Neural progenitor cell (in vitro differentiated cells): ENCODE measurements at places on chromosomes 6 and 20. TPM values are rescaled to one million over a fixed set of nuclear protein-coding genes. Genes with fewer than 3 reads are reported as not detected.

MAS1 gene
- not detected in 2 replicates for total RNA-seq

PKIB gene
- 153 and 202 TPM in 2 replicates for total RNA-seq

- DNase-seq: no peak
Measured at GRCh38 chr6:92072387-92072786, 1347.0 kb downstream of the EPHA7 start.

DNA sequence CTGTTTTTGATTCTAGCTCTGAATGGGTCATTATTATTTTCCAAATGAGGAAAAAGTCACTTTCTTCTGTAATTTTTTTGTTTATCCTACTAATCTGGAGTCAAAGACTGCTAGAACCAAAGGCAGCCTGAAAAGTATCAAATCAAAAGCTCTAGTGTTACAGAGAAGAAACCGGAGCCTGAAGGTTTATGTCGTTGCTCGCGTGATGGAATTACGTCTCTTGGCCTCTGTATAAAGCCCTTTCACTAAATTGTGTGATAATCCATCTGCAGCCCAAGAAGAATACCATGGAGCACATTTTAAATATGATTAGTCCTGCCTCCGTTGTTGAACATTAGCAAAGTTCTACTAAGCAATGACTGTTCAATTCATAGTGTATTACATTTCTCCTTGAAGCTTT is 738.6 kb downstream of the C6orf118 start:
- DNase-seq: no peak

DNA sequence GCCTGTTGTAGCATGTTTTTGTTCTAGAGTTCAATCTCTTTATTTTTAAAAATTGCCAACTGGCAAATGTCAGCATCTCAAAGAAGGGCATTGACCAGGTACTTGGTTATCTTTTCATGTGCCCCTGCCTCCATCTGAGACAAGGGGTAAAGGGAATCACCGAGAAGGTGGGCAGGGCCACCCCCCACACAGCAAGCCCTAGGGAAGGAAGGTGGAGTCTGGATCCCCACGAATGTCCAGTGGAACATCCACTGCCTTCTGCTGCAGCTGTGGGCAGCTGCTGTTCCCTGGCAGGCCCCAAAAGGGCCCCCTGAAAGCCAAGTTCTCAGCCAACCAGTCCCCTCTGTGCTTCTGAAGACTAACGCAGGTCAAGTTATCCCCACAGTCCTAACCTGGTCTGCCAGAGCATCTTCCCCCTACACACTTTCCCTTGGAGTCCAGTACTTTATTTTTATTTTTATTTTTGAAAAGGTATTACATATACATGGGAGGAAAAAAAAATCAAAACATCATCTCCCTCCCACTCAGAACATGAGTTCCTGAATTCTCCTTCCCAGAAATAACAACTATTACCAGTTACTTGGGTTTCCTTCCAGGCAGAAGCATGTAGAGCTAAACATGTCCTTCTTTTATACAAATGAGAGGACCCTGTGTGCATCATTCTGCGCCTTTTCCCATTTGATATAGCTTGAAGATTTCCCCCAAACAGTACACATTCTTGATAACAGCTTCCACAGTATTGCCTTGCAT is 253.7 kb downstream of the MAFB start:
- DNase-seq: no peak

DNA sequence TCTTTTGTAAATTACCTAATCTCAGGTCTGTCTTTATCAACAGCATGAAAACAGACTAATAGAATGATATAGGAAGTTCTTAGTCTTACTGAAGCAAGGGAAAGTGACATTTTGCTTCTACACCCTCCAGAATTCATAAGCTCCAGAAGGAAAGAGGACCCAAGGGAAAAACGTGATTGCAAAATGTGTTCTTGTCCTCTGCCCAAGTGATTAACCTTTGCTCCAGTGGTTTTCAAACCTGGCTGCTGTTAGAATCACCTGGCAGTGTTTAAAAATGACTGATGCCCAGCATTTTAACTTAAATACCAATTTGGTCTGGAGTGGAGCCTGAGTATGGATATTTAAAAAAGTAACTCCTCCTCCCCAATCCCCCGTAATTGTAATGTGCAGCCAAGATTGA is 191.4 kb downstream of the SLC16A10 start:
- DNase-seq: no peak

BTNL2 gene
- total RNA-seq: not detected in 2 replicates

ENPP5 gene
- 9.1 and 23.7 TPM in 2 replicates for total RNA-seq
